ENCODE measurements at places on chromosomes 3 and 15. TPM values are rescaled to one million over a fixed set of nuclear protein-coding genes. Genes with fewer than 3 reads are reported as not detected.

DNA sequence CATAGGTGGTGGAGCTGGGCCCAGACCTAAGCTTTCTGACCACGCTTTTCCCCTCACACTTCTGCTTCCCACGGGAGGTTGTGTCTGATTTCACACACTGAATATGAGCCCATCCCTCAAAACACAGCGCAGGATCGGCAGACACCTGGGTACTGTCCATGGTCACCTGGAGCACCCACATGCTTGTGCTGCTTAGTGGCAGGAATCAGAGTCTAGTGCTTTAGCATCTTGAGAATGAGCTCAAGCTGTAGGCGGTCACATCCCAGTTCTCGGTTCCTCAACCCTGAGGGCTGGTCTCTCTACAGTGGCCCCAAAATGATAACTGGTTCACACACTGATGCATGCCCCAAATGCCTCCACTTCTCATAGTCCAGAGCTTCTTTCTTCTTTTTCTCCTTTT lies 111.0 kb downstream of the SEMA5B start:
- DNase-seq: no peak

DNA sequence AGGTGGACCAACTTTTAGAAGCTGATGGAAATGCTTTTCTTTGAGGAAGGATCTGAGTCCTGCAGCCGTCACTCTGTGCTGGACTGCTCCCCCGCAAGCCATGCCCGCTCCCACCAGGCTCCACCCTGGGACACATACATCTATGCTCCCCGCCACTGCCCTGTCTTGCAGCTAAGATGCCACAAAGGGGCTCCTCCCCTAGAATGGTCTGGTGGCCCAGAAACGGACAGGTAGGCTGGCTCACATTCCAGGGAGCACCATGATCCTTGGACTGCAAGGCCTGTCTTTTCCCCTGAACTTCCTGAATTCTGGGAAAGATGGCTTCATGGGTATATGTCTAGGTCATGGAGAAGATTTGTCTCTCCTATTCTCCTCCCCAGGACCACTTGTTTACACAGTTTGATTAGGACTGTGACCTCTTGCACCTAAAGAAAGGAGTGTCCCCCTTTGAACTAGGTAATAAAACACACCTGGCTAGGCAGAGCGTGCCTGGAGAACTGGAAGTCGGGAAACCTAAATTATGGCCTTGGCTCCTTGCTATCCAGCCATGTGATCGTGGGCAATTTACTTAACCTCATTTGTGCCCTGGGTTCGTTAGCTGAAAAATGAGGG lies 220.9 kb upstream of the BHLHE40 start:
- DNase-seq: no peak

The ROBO2 gene
- polyA plus RNA-seq: 134 TPM

GRCh38 chr3:188385295-188385694 lies 231.3 kb downstream of the LPP start:
- no peak for DNase-seq

- no peak for DNase-seq
Measured at GRCh38 chr3:183634707-183635106, 716 bp upstream of the KLHL24 start.

The P4HTM gene
- polyA plus RNA-seq: 70.7 TPM

The CFAP91 gene
- 14.6 TPM for polyA plus RNA-seq

- DNase-seq: no peak
Measured at GRCh38 chr3:12470111-12470510, 14.2 kb upstream of the TSEN2 start.

The SUCNR1 gene
- polyA plus RNA-seq: 1.3 TPM

DNA sequence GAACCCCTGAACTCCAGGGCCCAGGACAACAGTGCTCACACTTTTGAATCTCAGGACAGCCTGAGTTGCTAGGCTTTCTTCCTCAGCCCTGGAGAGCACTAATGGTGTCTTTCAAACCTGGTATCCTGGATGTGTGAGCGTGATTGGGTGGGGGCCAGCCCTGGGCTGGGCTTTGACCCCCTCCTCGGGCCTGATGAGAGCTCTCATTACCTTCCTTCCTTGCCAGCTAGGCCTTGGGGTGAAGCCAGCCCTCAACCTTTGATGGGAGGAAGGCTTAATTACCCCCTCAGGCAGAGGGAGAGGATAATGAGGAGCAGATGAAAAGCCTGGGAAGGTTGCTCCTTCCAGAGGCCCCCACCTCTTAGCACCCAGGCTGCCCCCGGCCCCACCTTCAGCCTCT lies 31.1 kb upstream of the INSYN1 start:
- no peak for DNase-seq

DNA sequence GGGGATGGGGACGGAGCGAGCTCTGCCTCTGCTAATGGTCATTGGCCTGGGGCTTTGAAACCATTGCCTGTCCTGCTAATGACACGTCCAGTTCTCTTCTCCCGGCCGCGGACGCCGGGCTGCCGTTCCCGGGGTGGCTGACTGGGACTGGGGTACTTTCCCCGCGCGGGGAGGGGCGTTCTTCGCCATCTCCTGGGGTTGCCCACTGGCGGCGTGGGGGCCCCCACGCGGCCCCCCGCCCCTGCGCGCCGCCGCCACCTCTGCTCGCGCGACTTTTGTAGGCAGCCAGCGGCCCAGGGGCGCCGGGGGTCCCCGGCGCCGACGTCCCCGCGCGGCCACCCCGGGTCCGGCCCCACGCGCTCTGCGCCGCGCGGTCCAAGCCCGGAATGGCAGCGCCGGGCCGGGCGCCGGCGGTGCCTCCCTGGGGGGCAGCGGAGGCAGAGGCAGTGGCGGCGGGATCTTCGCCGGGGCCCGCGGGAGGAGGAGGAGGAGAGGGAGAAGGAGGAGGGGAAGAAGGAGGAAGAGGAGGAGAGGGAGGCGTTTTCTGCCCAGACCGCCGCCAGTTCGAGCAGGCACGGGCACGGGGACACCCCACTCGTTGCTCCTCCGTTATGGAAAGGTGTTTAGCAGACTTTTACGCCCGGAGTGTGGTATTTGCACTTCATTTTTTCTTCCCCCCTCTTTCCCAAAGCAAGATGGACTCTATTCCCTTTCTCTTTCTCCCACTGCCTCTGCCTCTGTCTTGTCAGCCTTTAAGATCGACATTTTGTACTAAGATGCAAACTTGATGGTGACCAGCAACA lies 2.3 kb downstream of the BBX start:
- DNase-seq: peak; percentile 31

The THBS1 gene
- polyA plus RNA-seq: 31.4 TPM

The GJD2 gene
- polyA plus RNA-seq: 16.6 TPM

The GATM gene
- polyA plus RNA-seq: 152 TPM

GRCh38 chr15:78448441-78449219 lies 10.6 kb downstream of the IREB2 start:
- no peak for DNase-seq

DNA sequence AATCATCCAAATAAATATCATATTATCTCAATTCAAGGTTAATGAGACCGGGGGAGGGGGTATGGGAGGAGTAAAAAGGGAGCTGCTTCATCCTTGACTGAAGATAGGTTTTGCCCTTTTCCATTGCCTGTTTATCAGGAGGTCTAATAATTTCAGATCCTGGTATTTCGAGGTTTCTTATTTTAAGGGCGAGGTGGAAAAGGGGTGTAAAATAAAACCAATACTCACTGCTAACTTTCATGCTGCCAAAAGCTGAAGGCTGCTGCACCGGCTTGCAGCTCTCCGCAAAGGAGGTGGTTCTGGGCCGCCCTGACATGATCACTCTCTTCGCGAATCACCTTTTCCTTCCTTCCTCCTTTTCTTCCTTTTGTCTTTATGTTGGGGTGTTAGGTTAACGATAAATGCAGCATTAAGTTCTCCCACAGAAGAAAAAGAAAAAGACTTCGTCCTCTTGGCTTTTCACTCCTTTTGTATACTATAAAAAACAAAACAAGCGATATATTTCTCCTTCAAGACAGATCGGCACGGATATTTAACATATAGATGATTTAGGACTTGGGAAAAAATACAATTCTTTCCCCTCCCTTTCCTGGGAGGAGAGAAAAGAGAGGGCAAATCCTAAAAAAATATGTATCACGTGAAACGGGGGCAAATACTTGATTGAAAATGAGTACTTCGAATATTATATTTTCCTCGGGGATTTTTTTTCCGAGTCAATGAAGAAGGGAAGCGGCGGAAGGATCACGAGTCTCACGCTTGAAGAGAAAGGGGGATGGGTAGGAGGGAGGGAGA lies 932 bp downstream of the GSK3B start:
- peak; percentile 96 for DNase-seq

DNA sequence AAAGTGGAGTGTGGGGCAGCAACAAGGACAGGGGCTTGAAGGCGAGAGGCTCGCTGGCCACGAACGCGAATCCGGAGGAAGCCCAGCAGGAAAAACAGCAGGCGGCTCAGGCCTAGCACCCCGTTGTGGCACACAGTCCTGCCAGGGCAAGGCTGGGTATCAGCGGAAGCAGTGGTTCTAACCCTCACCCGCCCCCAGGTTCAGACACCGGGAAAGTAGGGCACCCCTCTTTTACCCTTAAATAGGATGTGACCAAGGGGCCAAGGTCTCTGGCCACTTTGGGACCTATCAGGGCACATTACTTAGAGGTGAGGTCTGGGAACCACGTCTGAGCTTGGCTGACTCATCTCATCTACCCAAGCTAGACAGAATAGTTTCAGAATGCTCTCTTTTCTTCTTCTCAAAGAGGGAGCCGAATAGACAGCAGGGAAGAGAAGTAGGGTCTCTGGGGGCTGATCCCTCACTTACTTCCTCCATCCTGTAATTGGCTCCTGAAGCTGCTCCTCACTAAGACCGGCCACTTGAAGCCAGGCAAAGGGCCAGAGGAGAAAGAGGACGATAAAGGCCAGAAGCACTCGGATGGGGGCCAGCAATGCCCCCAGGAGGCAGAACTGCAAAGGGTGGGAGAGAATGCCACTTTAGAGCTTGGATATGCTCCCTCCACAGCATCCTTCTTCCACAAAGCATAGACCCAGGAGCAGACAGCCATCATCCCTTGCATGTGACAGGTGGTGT lies 1.7 kb downstream of the LPCAT4 start:
- no peak for DNase-seq

The LZTFL1 gene
- 34.0 TPM for polyA plus RNA-seq

DNA sequence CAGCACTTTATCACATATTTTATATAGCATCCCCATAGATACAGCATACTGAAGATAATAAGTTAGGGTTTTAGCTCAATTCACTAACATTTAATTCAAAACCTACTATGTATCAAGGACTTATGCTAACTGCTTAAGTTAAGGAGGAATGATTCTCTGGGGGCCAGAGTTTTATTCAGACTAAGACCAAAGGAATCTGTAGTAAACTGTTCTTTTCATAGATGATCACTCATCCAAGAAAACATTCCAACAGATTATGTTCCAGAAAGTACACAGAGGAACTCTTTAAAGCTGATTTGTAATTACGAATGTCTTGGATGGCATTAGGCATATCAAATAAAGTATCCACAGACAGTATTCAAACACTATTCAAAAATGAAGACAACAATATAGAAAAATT lies 226.4 kb downstream of the SCAPER start:
- DNase-seq: no peak

- DNase-seq: no peak
Measured at GRCh38 chr3:13621381-13622221, 72.7 kb downstream of the FBLN2 start.

The SPATA12 gene
- 0.20 TPM for polyA plus RNA-seq

DNA sequence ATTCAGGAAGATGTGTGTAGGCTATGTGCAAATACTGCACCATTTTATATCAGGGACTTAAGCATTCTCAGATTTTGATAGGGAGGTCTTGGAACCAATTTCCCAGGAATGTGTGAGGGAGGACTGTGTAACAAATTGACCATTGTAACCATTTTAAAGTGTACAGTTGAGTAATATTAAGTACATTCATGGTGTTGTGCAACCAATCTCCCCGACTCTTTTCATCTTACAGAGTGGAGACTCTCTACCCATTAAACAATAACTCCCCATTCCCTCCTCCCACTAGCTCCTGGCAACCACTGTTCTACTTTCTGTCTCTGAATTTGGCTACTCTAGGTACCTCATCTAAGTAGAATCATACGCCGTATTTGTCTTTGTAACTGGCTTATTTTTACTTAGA lies 5.1 kb downstream of the RCN2 start:
- no peak for DNase-seq

The SAMMSON gene
- 0.21 TPM for polyA plus RNA-seq

The CLRN1 gene
- polyA plus RNA-seq: not detected

DNA sequence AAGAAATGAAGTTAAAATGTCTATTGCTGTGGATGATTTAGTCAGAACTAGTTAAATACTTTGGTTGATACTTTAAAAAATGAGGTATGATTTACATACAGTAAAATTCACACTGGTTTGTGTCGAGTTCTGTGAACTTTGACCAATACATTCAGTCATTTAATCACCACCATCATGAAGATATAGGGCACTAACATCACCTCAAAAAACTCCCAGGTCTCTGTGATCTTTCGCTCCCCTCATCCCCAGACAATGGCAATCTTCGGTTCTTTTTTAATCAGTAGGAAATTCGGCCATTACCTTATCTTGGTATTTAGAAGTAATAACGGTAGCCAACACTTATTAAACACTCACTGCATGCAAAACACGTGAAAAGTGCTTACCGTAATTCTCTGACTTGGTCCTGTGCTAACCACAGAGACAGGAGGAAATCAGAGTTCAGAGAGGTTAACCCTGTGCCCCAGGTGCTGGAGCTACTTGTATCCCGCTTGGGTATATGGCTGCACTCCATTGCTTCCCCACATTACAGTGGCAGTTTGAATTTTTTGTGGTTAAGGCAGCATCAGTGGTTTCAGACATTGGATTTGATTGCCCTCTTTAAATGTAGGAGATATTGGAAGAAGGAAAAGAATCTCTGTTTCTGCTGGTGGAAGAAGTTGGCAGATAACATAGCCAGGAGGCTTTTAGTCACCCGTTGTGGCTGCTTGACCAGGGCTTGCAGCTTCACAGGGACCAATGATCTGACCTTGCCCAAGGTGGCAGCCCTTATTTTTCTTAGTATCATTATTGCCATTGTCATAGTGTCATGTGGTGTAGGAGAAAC lies 4.2 kb downstream of the PLCL2 start:
- no peak for DNase-seq

The CYFIP1 gene
- polyA plus RNA-seq: 84.0 TPM

- DNase-seq: no peak
Measured at GRCh38 chr15:41790169-41790568, 15.9 kb downstream of the MAPKBP1 start.

- DNase-seq: no peak
Measured at GRCh38 chr3:150184426-150185071, 213.9 kb upstream of the PFN2 start.

- no peak for DNase-seq
Measured at GRCh38 chr3:9251055-9251786, 1.8 kb upstream of the SRGAP3 start.

DNA sequence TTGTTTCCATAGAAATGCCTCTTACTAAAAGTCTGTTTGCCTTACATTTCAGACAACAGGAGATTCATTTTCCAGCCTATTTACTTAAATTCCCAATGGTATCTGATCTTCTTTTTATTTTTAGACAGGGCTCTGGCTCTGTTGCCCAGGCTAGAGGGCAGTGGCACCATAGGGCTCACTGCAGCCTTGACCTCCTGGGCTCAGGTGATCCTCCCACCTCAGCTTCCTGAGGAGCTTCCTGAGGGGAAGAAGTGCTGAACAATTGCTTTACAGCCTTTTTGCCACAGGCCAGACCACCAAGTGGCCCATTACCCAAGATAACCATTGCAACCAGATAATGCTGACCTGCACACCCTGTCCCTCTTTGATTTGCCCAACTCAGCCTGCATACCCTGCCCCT lies 126.3 kb downstream of the PLCH1 start:
- no peak for DNase-seq

The POPDC2 gene
- polyA plus RNA-seq: 3.9 TPM

- peak; percentile 67 for DNase-seq
Measured at GRCh38 chr15:59528961-59529402, 82.6 kb upstream of the GCNT3 start.

The CLDN16 gene
- polyA plus RNA-seq: 0.41 TPM

GRCh38 chr3:67976663-67977062 lies 322.3 kb upstream of the SUCLG2 start:
- DNase-seq: no peak
